ENCODE measurements at places on chromosomes 3 and 15.

DNA sequence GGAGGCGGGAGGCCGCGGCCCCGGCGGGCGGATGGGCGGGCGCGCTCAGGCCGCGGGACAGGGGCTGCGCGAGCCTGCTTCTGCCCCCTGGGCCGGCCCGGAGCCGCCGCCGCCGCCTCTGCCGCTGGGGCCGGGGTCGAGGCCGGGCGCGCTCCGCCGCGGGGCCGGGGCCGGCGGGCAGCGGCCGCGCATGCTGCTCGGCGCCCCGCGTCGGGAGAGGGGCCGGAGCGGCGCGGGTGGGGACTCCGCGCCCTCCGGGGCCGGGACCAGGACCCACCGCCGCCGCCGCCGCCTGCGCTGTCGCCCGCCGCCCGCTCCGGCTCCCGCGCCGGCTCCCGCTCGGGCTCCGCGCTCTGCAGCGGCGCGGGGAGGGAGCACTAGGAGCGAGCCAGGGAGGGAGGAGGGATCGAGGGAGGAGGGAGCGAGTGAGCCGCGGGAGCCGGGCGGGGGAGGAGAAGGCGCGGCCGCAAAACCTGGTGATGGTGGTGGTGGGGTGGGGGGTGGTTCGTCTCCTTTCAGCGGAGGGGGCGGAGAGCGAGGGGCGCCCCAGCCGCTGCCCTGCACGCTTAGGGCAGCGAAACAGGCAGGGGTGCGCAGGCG, at the start of gene LINGO1:
LINGO1 (minus strand) TSS at position 379 of the 600 bp plus-strand sequence. CDS start 597 bp downstream, outside the sequence.
- no peak for DNase-seq

DNA sequence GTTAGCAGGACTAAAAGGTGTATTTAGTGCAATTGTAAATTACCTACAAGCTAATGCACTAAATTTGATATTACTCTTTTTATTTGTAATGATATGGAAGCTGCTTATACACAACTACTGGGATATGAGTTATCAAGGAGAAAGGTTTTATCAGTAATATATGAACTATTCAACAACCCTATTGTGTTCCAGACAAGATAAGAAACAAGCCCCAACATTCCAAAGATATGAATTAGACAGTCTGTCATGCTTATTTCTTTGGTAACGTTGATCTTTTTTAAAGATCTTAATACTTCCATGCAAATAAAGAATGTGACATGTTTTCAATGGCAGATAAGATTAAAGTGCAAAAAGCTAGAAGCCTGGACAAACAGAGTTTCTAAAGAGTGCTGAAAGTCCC, 314.0 kb upstream of the THBS1 start:
- no peak for DNase-seq

DNA sequence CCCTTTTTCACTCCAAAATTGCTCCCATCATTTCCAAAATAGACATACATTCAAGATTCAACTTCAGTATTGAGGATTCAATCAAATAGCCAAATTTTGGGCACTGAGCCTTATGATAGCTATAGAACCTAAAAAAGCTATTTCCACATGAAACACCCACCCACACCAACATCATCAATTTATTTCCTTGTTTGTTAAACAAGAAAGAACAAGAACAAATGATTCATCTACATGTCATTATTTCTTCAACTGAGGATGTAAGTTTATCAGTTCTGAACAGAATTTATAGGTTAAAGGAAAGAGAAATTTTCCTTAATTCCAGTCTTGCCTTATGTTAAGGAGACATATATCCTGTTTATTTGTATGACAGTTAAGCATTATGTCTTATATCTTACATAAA, 32.2 kb downstream of the DPPA2 start:
- DNase-seq: no peak

- no peak for DNase-seq
These were observed 562.8 kb downstream of the NAALADL2 start for GRCh38 chr3:175421902-175422301.

GRCh38 chr3:152127058-152127457, 141.7 kb upstream of the MBNL1 start:
- peak; percentile 85 for DNase-seq

DNA sequence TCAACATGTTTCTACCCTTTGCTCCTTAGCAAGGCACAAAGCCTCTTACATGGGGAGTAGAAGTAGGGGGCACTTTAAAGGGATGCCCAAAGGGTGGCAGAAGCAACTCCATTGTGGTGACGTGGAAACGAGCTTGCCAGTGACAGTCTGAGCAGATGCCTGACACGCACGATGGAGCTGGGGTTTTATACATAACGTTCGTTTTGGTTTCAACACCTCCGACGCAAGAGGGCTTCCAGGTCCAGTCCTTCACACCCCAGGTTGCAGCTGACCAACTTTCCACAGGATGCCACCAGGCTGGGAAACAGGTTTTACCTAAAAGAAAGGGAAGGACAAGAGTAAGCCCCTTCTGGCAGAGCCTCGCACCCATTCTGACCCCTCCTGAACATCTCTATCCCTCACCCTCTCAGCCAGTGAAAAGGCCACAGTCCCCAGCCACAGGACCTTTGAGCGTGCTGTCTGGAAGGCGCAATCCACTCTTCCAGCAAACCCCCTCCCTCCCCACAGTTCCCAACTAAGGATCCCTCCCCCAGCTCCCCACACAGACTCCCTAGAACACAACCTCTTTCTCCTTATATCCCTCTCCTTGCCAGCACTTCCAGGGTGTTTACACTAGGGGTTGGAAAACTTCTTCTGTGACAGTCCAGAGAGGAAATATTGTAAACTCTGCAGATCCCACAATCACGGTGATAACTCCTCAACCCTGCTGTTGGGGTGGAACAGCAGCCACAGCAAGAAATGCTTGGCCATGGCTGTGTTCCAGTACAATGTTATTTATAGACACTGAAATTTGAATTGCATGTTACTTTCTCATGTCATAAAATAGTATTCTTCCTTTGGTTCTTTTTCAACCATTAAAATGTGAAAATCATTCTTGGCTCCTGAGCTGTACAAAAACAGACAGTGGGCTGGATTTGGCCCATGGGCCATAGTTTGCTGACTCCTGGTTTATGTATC, 36.2 kb downstream of the FAM174B start:
- no peak for DNase-seq

- DNase-seq: peak; percentile 74
These were observed 25.1 kb upstream of the UTS2B start for GRCh38 chr3:191355406-191355805.

DNA sequence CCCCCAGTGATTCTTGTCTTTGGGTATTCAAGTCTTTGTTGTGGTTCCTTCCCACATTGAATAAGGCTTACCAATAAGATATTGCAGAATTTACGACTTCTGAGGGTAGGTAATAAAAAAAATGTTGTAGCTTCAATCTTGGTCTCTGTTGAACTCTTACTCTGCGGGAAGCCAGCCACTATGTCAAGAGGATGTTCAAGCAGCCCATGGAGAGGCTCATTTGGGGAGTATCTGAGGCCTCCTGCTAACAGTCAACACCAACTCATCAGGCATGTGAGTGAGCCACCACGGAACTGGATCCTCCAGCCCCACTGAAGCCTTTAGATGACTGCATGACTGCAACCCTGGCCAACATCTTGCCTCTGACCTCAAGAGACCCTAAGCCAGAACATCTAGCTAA, 3.2 kb upstream of the TBC1D23 start:
- no peak for DNase-seq

DNA sequence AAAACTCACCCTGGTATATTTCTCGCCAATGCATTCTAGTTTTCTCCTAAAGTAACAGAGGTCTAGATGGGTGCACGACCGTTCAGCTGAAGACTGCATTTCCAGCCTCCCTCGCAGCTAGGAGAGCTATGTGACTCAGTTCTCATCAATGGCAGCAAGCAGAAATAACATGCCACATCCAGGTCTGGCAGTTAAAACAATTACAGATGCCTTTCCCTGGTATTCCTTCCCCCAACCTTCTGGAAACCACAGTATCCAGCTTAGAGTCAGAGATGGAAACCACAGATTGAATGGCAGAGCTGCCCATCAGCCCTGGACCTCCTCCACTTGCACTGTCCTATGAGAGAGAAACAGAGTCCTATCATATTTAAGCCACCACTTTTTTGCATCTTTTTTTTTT, 4.8 kb downstream of the HAPLN3 start:
- no peak for DNase-seq

DNA sequence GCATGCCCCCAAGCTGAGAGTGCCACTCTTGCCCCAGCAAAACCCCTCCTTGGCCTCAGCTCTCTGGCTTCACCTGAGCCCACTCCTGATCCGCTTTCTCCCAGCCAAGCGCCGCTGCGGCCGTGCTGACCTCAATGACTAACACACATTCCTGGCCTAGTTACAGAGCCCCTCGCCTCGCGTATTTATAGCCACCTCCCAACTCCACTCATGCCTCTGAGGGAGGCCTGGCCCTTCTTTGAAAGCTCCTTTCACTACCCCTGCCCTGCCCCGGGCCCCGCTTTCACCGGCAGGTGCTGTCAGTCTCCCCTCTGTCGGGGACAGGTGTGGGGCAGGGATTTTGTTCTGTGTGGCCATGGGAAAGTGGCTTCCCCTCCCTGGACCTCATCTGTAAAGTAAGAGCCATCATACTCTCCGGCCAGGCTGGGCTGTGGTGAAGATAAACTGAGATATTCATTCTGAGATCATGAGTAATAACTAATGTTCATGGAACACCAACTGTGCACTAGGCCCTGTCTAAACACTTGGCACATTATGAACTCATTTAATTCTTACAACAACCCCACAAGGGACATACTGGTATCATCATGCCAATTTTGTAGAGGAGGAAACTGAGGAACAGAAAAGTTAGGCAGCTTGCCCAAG, 13.2 kb upstream of the ATP2B2 start:
- no peak for DNase-seq

GRCh38 chr3:142213298-142213697, 12.1 kb downstream of the GK5 start:
- no peak for DNase-seq

DNA sequence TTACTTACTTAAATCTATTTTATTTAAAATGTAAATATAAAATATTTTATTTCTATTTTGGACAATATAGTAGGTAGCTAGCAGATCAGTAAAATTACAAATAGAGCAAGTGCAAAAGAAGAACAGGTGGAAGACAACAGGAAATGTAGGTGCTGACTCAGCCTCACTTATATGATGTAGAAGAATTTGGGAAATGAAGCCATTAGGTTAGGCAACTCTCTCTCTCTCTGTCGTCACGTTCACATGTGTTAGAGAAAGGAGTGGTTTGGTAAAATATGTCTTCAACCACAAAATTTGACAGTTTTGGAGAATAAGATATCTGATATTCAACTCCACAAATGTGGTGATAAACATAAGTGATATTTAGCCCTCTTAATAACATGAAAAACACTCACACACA, 532.5 kb upstream of the KCNMB2 start:
- no peak for DNase-seq

- DNase-seq: no peak
These were observed 413.1 kb upstream of the ARRDC4 start for GRCh38 chr15:97547381-97547780.

- no peak for DNase-seq
These were observed 90.9 kb downstream of the STRIT1 start for GRCh38 chr3:155202626-155203025.

GRCh38 chr3:48565591-48566400, 2.2 kb upstream of the UCN2 start:
- DNase-seq: no peak

GRCh38 chr15:29058903-29059539, 173.2 kb downstream of the APBA2 start:
- no peak for DNase-seq

- DNase-seq: no peak
These were observed 7.5 kb downstream of the UBE2Q2 start for GRCh38 chr15:75850708-75851107.

DNA sequence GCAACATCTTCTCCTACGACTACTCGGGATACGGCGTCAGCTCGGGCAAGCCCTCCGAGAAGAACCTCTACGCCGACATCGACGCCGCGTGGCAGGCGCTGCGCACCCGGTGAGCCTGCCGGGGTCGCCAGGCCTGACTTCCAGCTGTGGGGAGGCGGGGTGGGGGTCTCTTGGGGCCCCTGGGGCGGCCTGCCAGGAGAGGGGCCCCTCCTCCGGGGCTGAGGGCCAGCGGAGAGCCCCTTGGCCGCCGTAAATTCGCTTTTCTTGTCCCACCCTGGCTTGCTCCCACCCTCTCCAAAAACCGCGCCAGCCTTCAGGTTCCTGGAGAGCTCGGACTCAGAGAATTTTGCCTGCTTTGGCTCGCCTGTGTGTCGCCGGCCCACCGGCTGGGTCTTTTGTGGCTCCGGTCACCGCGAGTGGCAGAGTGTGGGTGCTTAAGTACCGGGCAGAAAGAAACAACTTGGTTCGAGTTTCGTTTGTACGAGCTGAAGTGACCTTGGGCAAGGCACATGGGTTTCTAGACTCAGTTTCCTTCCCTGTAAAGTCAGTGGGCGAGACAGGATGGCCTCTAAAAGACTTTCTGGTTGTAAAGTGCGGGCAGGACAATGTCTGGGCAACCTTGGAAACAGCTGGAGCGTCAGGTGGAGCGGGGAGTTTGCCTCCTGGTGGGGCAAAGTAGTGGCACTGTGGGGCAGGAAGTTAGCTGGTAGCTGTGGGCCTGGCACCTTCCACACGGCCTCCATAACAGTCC, 976 bp downstream of the ABHD17C start:
- DNase-seq: no peak

DNA sequence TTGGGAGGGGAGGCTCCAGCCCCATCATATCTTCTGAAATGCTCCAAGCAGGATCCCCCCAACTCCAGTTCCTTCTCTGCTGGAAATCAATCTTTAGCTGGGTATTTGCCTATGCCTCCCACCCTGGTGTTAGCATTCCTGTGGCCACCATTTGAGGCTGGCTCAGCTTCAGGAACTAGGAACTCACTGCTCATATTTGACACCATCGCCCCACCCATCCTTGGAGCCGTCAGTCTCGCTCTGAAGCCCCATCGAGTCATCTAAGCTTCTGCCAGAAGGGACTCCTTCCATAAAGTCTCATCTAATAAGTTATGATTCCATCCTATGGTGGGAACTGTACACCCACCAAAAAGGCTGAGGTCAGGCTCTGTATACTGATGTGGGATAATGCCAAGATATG, 26.4 kb downstream of the PRKCD start:
- no peak for DNase-seq

- DNase-seq: no peak
These were observed 28.9 kb downstream of the TKT start for GRCh38 chr3:53226841-53227407.

DNA sequence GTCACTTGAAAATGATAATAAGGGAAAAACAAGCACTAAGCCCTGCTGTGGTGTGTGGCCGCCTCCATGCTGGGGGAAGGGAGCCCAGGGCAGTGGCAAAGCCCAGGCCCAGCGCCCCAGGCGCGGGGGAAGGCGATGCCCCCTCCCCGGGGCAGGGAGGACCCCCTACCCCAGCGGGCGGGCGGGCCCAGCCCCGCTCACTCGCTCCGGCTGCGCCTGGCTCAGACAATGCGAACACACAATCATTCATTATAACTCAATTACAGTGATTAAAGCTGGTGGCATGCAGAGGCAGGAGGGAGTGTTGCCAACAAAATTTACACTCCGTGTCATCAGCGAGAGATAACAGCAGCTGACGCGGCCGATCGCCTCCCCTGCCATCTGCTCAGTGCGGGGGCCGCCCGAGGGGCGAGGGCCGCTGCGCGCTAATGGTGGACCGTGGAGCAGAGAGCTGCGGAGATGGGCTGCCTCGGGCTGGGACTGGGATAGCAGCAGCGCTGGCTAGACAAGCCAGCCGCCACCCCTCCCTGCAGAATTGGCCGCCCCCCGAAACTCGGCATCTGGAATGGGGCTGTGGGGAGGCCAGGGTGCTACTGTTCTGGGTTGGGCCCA, 64.1 kb downstream of the TLE3 start:
- no peak for DNase-seq

- no peak for DNase-seq
These were observed 156.8 kb downstream of the IMPG2 start for GRCh38 chr3:101163554-101163953.

Data from GM12878 (cell line).